ENCODE measurements at places on chromosomes 12 and 14.

DNA sequence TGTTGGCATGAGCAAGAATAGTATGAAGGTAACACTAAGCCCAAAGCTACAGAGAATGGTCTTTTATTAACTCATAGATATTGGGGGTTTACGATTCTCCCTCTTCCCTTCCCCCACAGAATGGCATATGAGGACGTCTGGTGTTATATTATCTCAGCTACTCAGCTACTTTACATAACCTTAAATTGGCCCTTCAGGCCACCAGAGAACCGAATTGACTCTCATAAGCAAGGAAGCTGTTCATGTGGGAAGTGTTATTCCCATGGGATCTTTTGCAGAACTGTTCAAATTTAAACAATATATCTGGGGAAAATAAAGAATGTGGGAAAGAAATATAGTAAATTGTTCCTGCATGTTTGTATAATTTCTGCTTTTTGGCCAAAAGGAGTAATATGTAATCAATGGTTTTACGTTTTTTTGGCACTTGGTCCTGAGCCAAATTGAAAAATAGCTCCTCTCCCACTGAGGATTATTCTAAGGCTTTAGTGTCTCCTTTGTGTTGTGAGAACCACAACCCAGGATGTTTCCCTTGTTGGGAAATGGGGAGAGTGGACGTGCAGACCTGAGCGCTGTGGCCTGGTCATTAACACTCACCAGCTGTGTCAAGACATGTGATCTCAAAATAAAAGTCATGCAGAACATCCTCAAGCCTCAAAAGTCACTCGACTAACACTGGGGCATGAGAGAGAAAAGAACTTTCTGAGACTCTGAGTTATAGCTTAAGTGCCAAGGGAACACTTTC, 31.8 kb upstream of the CMAS start:
- DNase-seq, result no peak

DNA sequence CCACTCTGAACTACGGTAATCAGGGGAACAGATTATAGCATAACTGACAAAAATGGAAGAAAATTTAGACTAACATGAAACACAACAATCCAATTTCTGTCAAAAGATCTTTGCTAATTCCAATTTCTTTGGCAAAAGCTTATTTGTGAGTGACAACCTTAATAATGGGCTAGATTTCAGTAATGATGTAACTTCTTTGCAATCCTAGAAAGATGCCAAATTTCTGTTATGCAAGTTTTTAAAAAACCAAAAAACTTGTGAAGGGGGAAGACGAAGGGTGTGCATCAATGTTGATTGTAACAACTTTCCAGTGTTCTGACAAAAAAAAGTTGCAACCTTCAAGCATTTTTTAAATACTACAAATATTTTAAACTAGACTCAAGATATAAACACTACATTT, 59.9 kb downstream of the DICER1 start:
- no peak for DNase-seq

DNA sequence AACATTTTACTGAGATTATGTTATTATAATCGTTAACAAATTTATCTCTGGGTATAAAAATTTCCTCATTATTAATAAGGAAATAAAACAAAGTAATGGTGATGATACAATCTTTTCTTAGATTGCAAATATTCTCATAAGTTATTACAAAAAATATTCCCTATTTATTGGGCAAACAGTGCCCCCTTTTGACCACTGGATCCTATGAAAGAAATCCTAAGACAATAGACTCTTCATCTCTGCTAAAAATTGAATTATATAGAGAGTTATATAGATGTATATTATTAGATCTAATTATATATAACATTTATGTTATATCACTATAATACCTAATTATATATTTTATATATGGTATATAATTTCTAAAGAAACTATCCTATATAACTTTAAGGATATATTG, 94.2 kb upstream of the FGD4 start:
- DNase-seq, result no peak

GRCh38 chr14:59057551-59057950, 130.9 kb upstream of the DAAM1 start:
- no peak for DNase-seq

DNA sequence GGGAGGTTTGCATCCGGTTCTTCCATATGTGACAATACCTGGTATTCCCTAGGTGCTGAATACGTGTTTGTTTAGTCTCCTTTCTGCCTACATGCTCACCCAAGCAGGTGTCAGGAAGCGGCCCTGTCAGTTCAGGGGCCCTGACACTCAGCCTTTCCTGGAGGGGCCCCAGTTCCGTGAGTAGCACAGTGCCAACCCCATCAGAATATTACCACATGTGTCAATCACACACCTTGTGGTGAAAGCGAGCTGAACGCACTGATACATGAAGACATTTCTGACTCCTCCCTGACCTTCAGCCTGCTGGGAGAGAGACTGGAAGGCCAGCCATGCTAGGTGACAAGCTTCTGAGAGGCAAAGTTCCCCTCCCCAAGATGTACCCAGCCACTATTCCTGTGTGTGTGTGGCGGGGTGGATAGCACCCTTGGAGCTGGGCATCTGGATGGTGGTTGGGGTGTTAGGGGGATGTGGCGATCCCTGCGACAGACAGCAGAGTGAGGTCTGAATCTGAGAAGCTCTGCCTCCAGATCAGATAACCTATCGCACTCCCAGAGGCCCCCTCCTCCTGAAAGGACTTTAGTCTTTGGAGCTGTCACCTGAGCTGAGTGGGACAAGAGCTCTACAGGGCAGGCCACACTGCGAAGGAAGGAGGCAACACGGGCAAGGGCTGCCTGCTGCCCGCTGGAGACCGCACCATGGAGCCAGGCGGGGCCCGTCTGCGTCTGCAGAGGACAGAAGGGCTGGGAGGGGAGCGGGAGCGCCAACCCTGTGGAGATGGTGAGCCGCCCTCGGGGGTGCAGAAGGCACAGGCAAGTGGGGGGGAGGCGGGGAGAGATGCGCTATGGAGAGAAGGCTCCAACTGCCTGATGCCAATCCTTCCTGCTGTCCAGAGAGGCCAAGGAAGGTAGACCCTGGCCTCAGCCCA, at the start of gene SOAT2:
SOAT2 (plus strand) TSS at position 604 of the 925 bp plus-strand sequence; CDS start at position 696, 92 bp downstream.
- DNase-seq, result peak; percentile 72

GRCh38 chr14:104592785-104593184, 11.8 kb downstream of the TMEM179 start:
- DNase-seq, result no peak

GRCh38 chr14:94129758-94130414, 482 bp upstream of the IFI27L2 start:
- no peak for DNase-seq

DNA sequence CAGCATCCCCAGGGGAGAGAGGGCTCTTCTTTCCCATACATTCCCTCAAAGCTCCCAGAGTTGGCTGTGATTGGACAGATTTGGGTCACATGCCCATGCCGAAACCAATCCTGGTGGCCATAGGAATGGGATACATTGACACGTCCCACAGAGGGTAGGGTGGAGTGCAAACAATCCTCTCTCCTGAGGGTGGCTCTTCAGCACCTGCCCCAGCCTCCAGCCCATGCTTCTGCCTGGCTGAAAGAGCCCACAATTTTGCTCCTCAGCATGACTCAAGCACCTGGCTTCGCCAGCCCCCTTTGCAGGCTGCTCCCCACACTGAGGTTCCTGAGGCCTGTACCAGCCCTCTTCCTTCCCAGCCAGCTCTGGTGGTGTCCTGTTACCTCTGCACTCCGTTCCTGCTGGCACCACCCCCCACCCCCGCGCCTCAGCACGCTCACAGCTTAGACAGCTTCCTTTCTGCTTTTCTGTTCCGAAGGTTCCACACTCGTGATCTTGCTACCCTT, 71.7 kb downstream of the CCDC92 start:
- DNase-seq, result no peak

GRCh38 chr12:52156311-52156710, 35.5 kb downstream of the KRT80 start:
- DNase-seq, result no peak

GRCh38 chr12:49959685-49960473, 1.8 kb upstream of the AQP5 start:
- no peak for DNase-seq

DNA sequence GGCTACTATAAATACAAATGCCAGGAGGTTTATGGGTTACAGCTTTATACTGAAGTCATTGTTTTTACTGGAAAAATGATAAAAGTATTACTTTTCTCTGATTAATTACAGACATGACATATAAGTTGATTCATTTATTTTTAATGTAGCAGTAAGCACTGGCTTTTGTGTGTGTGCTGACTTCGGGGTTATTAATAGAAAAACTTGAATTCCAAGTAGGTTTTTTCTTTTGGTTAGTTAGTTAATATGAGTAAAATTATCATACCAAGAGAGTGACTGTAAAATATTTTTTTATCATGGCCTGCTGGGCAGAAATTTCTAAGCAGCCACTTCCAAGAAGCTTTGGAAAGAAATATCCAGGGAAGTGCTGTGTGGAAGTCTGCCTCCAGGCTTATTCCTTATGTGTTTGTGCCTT, 56.4 kb downstream of the IFT81 start:
- no peak for DNase-seq

DNA sequence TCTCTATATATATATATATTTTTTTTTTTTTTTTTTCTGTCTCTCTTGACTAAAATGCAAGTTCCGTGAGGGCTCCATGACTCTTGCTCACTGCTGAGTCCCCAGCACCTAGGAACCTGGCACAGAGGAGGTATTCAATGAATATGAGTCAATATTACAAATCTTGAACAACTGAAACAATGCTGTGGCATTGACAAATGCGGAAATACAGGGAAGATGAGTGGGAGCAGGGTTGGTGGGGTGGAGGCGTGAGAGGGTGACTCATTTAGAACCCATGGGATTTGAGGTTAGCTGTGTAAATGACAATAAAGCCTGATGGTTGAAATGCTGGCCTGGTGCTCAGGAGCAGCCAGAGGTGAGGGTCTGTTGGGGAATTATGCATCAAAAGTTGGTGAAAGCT, 121.7 kb upstream of the FUT8 start:
- no peak for DNase-seq

- no peak for DNase-seq
Measured at GRCh38 chr12:9087087-9087835, 28.5 kb downstream of the A2M start.

DNA sequence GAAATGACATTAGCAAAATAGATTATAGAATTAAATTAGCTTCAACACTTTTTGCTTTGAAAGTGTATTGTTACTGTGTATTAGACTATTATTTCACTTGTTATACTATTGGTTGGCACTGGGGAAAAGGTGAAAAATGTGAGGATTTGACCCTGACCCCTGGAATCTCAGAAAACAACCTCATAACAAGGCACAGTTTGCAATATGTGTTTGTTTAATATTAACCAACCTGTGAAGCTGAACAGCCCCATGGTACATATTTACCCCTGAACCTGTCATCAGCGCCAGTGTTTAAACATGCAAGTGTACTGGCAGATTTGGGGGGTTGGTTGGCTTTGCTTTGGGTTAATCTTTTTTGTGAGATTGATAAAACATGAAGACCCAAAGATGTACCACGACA, 11.7 kb downstream of the SLC38A4 start:
- DNase-seq, result no peak

Measured in GM12891 (cell line).